ENCODE measurements at places on chromosomes 5 and 9. TPM values are rescaled to one million over a fixed set of nuclear protein-coding genes. Genes with fewer than 3 reads are reported as not detected.

- H3K4me3 ChIP-seq = no peak overlapping the region
- H3K4me1 ChIP-seq = peaks cover 4% of the 10 kb centered on the region
- no peak overlapping the region for H3K27ac ChIP-seq
- H3K27me3 ChIP-seq = no peaks in the 10 kb centered on the region
- no peaks in the 10 kb centered on the region for H3K36me3 ChIP-seq
Measured at GRCh38 chr5:150457121-150457520, 7.6 kb upstream of the RPS14 start.

The CXCL14 gene
- total RNA-seq = 42.4 TPM

DNA sequence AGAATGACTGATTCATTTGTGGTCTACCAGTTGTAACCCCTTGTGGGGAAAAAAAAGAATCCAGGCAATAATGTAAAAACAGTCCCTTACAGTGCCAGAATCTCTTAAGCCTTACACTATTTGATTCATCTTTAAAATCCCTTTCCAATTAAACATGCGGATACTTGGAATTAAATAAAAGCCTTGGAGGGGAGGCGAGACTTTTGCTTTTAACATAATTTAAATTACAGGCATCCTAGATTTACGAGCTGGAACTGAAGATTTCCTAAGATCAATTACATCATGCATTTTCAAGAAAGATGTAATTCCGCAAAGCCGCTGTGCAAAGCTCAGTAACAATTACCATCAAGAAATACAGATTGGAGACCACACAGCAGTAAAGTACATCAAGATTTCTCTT is 370.2 kb downstream of the MTRR start:
- no peaks in the 10 kb centered on the region for H3K27me3 ChIP-seq
- no peaks in the 10 kb centered on the region for H3K4me1 ChIP-seq
- no peak overlapping the region for H3K27ac ChIP-seq
- DNase-seq = no peak
- no peaks in the 10 kb centered on the region for H3K36me3 ChIP-seq
- H3K4me3 ChIP-seq = no peak overlapping the region

GRCh38 chr9:97384406-97385262 is 27.3 kb upstream of the TDRD7 start:
- no peak for DNase-seq
- H3K4me3 ChIP-seq = no peak overlapping the region
- peaks cover 12% of the 10 kb centered on the region for H3K27me3 ChIP-seq
- H3K4me1 ChIP-seq = peaks cover 7% of the 10 kb centered on the region

- no peak overlapping the region for H3K4me3 ChIP-seq
- no peaks in the 10 kb centered on the region for H3K27me3 ChIP-seq
- H3K27ac ChIP-seq = no peak overlapping the region
- peaks cover 13% of the 10 kb centered on the region for H3K36me3 ChIP-seq
- DNase-seq = no peak
- H3K4me1 ChIP-seq = no peaks in the 10 kb centered on the region
Measured at GRCh38 chr9:3243683-3244082, 282.1 kb downstream of the RFX3 start.

DNA sequence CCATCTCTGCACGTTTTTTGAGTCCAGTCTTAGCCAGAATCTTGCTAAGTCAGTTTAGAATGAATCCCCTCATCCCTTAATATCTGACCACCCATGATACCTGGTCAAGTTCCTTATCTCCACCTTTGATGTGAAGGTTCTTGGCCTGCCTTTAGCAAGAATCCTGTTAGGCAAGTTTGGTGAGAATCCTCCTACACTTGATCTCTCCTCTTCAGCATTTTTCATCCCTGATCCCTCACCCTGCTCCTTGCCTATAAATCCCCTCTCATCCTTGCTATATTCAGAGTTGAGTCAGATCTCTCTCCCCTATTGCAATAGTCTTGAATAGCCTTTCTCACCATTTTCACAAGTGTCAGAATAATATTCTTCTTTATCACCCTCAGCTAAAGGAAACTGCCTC is 31.0 kb downstream of the SMIM23 start:
- no peak overlapping the region for H3K27ac ChIP-seq
- H3K27me3 ChIP-seq = no peaks in the 10 kb centered on the region
- H3K4me1 ChIP-seq = peaks cover 5% of the 10 kb centered on the region
- no peak overlapping the region for H3K4me3 ChIP-seq

The NMUR2 gene
- not detected for total RNA-seq
